SK-MEL-5 (cell line): ENCODE measurements at places on chromosomes 6 and 20. TPM values are rescaled to one million over a fixed set of nuclear protein-coding genes. Genes with fewer than 3 reads are reported as not detected.

WFDC8 gene
- not detected in 2 replicates for total RNA-seq

TMEM217 gene
- 0.11 and 0.40 TPM in 2 replicates for total RNA-seq

TRIM15 gene
- not detected in 2 replicates for total RNA-seq

GPX5 gene
- not detected in 2 replicates for total RNA-seq

SIRPG gene
- not detected in 2 replicates for total RNA-seq

RPS6KA2 gene
- 2.1 and 4.9 TPM in 2 replicates for total RNA-seq

CDC5L gene
- 24.6 and 24.9 TPM in 2 replicates for total RNA-seq

OXT gene
- total RNA-seq = not detected in 2 replicates

ELOVL2 gene
- total RNA-seq = 29.7 and 30.4 TPM in 2 replicates

CCDC170 gene
- total RNA-seq = not detected in 2 replicates

- DNase-seq = no peak
Observed at GRCh38 chr20:49445176-49445575, 37.3 kb downstream of the KCNB1 start.

DNA sequence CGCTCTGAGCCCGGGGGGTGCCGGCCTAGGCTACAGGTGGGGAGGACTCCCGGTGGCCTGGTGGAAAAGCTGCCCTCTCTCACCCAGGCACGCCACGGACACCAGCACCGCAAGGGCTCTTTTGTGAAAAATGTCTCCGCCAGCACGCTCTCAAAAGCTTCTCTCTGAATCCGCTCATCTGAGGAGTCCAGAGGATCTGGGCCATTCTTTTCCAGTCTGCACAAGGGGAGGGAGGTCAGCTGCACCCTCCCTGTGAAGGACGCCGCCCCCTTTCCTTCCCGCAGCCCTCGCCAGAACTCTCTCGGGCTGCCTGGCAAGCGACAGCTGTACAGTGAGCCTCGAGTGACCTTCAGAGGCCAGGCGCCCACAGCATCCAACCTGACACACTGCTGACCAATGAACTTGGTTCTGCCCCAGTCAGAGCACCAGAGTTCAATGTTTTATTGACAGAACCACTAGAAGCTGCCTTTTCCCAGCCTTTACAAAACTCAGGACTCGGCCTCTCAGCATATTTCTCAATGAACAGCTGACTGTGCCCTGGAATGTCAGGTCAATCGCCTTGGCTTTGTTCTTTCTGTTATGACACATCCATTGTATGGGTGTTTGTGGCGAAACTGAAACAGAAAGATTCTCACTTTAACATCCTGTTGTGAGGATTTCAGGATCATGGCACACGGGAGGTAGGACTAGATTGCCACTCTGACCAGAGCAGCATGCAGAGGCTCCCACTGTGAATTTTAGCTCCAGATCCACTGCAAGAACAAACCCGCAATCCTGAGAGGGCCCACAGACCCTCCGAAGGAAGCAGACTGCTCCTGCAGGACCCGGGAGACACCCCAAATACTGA lies 26.7 kb downstream of the SERPINB9 start:
- DNase-seq = no peak

DNA sequence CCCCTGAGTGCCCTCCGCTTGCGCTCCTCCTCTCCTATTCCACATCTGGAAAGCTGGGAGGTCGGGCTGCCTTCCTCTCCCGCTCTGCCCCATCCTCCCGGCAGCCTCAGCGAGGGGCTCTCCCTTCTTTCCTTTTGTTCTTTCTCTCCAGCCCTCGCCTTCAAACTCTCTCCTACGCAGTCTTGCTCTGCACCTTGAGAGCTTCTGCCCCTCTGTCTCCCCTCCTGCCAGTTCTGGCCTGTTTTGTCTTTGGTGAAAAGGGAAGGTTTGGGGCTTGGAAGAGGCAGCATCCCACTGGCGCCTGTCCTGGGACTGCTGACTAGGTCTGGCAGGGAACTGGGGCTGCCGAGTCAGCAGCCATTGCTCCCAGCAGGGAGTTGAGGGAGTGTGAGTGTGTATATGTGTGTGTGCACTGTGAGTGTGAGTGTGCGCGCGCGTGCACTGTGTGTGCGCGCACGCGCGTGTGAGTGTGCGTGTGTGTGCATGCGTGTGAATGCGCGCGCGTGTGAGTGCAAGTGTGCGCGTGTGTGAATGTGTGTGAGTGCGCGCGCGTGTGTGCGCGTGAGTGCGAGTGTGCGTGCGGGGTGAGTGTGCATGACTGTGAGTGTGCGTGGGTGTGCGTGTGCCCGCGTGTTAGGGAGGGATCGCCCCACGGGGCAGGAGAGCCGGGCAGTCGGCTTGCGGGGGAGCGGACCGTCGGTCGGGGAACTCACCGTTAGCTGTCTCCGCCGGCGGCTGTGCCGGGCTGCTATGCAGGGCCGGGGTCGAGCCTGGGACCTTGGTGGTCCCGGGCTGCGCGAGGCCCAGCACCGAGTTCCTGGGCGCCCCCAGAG lies 523 bp downstream of the CPXM1 start:
- no peak for DNase-seq

DNA sequence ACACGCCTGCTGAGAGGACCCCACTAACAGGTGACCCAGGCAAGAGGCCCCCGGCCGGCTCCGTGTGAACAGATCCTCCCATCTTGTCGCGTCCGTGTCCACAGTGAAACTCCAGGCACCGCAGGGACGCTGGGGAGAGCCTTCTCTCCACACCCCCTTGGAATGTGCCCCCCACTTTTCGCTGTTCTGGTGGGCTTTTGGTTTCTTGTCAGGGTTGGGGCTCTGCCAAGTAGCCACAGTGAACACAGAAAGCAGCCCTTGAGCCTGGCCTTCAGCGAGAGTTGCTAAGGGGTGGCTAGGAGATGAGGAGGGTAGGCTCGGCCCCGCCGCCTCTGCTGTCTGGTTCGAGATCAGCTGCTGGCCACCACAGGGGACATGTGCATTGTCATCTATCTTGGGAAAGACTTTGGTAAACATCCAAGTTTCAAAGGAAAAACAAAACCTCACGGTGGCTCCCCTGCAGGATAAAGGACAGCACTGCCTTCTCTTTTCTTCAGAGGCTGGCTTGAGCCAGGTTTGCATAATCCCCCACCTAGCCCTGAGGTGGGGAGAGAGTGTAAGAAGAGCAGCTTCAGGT lies 22.7 kb downstream of the SYNDIG1 start:
- DNase-seq = no peak

DNA sequence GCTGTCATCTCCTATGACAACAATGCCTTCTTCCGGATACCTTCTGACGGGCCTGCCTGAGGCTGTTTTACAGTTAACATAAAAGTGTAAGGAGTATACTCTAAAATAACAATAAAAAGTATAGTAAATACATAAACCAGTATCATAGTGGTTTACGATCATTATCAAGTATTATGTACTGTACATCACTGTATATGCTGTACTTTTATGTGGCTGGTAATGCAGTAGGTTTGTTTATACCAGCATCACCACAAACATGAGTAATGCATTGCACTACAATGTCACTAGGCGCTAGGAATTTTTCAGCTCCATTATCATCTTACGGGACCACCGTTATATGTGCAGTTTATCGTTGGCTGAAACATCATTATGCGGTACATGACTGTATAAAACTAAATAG lies 76.5 kb downstream of the VEGFA start:
- DNase-seq = no peak

GRCh38 chr20:14657266-14658005 lies 320.0 kb upstream of the FLRT3 start:
- DNase-seq = no peak

- DNase-seq = no peak
Observed at GRCh38 chr20:59816146-59816738, 117.2 kb downstream of the SYCP2 start.

DNA sequence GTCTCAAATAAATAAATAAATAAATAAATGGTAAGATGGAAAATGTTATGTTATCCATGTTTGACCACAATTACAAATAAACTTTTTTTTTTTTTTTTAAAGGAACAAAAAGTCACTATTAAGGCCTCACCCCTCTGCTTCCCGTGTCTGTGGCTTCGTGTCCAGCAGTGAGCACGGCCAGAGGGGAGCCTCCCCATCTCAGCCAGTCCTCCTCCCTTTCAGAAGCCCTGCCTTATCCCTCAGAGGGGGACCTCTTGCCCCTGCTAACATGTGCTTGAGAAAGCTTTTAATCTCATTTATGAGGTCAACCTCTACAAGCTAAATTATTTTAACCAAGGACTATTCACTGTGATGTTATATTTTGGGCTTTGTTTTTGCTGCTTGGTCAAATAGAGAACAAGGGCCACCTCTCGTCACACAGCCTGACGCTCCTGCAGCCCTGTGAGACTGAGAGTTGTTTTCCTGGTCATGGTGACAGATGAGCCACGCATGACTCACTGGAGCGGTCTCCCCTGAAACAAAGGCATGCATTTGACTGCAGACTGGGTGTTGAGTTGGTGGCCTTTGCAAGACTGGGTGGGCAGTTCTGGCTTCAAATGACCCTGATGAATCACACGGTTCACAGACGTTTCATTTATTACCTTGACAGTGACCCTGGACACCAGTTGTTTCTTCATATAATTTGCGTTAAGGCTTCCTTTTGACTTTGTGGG lies 131.8 kb downstream of the TIAM2 start:
- peak; percentile 75 for DNase-seq

GRCh38 chr6:112232845-112233256 lies 21.5 kb downstream of the LAMA4 start:
- no peak for DNase-seq

- peak; percentile 19 for DNase-seq
Observed at GRCh38 chr20:47133809-47134456, 222.6 kb downstream of the ZMYND8 start.

DNA sequence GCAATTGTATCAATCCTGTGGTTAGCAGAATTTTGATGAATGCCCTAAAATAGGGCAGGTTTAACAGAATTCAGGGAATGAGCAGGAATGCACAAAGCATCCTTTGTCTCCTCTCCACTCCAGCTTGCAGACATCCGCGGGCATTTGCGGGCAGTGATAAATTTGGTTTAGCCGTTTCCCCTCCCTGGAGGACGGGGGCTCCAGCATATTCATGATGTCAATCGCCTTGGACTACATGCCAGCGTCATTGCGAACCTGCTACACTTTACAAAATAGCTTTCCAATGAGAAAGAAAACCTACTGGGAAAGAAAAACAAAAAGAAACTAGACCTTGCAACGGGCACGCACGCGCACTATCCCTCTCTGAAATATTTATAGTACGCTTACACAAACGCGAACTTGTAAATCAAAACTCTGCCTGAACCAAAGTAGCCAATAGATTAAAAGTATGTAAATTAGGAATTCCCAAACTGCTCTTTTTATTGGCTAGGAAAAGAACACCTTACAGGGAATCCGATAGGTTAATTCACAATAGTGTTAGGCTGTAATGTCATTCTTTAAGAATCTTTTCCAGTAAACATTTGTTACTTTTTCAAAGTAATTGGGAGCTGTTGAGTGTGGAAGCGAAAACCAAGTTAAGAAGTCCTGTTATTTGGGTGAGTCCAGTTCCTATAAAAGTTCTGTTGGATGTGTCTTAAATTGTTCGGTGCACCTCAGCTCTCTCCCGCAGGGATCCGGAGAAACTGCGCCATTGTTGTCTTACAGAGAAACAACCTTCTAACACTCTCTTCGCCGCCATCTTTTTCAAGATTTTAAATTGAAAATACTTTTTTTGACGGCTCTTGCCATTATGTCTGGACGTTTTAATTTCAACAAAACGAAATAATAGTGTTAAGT lies 136.7 kb downstream of the HFE start:
- peak; percentile 98 for DNase-seq

DNA sequence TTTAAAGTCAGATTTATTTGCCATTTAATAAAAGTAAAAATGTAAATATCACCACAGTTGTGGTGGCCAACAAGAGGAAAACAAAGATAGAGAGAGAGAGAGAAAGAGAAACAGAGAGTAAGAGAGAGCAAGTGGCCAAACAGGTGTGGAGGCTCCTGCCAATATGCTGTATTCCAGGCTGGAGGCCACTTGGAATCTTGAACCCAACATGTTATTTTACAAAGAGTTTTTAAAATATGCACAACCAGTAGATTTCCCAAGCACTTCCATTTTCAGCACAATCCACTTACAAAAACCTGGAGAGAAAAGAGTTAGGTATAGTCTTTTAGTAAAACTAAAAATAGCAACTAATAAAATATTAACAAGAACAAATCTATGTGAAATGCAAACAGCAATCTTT lies 1323.1 kb upstream of the CITED2 start:
- DNase-seq = no peak

GRCh38 chr6:165800337-165800736 lies 137.3 kb upstream of the PDE10A start:
- DNase-seq = no peak

DNA sequence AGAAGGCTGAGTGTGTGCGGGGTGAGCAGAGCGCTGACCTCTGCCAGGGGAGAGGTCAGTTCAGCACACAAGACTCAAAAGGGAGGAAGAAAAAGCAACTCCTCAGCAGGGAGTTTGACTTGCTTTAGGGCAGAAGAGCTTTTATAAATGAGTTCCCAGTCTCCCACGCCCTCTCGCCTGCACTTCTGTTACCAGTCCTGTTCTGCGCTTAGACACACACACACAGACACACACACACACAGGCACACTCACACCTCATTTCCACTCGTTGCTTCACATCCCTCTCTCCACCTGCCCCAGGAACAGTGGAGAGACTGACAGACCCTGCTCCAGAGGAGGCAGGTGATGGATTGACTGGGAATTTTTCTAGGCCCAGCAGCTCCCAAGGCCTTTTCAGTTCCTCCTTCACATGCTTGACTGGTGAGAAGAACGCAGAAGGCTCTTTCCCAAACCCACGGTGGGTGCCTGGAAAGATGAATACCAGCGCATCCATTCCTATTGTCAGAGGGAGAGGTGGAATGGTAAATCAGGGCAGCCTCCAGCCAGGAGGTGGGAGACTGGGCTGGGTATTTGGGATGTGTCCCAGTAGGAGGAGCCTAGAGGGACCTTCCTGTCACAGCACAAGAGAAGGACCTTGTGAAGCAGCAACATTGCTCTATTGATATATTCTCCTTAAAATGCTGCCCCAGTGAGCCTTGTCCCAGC lies 43.7 kb downstream of the JAG1 start:
- no peak for DNase-seq

DNA sequence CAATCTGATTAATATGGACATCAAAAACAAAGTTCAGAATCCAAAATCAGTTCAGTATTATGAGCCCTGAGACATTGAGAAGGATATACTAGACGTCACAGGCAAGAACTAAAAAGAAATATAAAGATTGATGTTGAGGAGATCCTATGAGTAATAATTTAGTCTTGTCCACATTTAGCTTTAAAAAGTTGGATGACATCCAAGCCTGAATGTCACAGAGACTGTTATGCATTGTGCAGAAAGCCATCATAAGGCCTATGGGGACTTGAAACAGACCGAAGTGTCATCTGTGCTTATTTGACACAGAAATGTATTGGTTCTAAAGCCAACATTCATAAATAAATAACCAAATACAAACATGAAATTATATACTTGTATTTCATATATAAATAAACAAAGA lies 581.8 kb upstream of the MMS22L start:
- no peak for DNase-seq

GRCh38 chr6:158152659-158153058 lies 15.4 kb downstream of the SERAC1 start:
- no peak for DNase-seq

DNA sequence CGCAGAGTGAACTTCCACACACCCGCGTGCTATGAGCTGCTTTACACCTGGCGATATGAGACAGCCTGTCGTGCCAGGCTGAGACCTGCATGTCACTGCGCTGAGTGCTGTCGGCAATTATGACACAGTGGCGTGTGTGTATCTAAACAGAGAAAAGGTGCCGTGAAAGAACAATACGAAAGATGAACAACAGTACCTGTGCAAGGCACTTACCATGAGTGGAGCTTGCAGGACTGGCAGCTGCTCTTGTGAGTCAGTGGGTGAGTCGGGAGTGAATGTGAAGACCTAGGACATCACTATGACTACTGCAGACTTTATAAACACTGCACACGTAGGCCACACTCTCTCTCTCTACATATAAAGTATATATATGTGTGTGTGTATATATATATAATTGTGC lies 68.5 kb upstream of the DUSP22 start:
- no peak for DNase-seq
